ENCODE measurements at places on chromosomes 5 and 9.

- DNase-seq = peak; percentile 68
Measured at GRCh38 chr5:79850316-79850822, 140.7 kb downstream of the MTX3 start.

GRCh38 chr9:27675354-27675753 is 102.1 kb upstream of the C9orf72 start:
- DNase-seq = no peak

DNA sequence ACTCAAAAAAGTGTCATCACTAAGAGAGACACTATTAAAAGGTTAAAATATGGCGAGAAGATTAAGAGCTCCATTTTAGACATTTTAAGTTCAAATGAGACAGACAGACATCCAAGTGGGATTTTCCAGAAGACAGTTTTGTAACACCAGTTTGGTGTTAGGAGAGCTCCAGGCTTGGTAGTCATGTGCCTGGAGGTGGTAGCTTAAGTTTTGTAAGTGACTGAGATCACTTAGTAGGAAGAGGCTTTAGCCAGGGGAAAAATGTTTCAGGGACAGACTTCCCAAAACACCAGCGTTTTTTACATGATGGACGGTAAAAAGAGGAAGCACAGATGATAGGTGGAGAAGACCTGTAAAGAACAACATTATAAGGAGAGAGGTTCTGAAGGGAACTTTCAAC is 150.3 kb downstream of the GIN1 start:
- no peak for DNase-seq

- DNase-seq = peak; percentile 66
Measured at GRCh38 chr9:109766351-109766750, 13.6 kb upstream of the PALM2AKAP2 start.

- DNase-seq = no peak
Measured at GRCh38 chr5:116281309-116281708, 196.5 kb downstream of the COMMD10 start.

DNA sequence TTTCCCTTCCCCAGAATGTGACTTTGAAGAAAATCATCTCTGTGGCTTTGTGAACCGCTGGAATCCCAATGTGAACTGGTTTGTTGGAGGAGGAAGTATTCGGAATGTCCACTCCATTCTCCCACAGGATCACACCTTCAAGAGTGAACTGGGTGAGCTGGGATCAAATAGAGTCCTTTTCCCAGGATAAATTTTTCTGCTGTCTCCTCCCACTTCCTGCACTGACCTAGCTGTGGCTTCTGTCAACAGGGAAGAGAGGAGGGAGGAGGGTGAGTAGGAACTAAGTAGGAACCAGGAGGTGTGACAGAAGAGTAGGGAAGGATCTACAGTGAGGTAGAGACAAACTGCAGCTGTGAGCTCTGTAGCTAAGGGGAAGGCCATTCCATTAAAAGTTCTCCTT is 69.3 kb downstream of the MAMDC2 start:
- no peak for DNase-seq
